ENCODE measurements at places on chromosomes 4 and X.

DNA sequence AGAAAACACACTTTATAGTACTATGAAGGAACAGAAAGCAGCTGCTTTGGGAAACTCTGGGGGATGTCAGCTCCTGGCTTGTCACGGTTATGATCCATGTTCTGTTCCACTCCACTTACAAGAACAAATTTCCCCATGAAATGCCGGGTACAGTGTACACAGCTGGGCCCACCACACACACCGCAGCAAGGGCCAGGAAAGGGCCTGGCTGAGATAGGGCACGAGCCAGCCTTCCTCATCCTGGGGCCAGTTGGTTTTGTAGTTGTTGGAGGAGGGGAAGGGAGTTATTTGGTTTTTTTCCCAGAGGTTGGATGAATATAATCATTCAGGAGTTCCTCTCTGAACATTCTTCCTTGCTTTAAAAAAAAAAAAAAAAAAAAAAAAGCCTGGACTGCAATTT lies 56.8 kb downstream of the SEPSECS start:
- no peak for DNase-seq

GRCh38 chr4:14924076-14924811 lies 78.0 kb upstream of the CPEB2 start:
- DNase-seq, result no peak

DNA sequence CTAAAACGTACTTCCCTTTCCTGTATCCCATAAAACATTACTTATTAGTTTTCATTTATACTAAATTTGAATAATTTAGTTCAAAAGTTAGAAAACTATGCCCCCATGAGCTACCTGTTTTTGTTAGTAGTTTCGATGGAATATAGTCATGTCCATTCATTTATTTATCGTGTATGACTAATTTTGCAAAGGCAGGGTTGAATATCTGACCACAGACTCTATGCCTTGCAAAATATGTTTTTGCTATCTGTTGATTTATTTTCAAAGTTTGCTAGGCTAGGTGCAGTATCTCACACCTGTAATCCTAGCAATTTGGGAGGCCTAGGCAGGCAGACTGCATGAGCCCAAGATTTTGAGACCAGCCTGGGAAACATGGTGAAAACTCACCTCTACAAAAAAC lies 78.4 kb downstream of the PDS5A start:
- no peak for DNase-seq

DNA sequence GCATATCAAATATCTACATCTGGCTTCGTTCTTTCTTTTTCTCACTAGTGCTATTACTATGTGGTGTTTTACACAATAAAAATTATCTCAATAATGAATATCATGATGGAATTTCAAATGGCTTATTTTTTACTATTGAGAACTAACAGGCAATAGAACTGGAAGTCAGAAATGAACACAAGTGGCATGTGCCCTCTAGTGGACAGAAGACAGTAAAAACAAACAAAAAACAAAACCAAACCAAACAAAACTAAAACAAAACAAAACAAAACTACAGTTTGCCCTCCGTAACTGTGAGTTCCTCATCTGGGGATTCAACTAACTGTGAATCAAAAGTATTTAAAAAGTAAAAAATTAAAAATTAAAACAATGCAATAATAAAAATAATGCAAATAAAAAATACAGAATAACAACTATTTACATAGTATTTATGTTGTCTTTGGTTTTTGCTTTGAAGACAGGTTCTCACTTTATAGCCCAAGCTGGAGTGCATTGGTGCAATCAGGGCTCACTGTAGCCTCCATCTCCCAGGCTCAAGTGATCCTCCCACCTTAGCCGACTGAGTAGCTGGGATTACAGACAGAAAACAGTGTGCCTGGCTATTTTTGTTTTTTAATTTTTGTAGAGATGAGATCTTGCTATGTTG lies 195.6 kb upstream of the TACR3 start:
- DNase-seq, result no peak

DNA sequence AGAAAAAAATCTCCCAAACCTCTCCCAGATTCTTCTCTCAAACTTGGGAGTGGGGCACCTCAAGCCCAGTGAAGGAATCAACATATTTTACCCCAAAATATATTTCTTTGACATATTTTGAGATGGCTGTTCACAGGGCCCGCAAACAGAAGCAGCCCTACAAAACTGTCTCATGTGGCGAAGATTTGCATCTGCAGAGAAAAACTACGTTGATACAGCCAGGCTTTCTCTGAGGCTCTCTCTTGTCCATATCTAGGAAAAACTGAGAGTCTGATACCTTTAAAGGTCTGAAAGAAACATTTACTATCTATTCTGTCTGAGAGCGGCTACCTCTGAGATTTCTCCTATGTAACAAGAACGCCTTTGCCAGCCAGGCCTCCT lies 23.3 kb upstream of the TMSB4X start:
- DNase-seq, result no peak

GRCh38 chrX:153414856-153415510 lies 3.7 kb downstream of the ZFP92 start:
- no peak for DNase-seq

- DNase-seq, result no peak
Measured at GRCh38 chr4:3266076-3266475, 17.1 kb downstream of the MSANTD1 start.

DNA sequence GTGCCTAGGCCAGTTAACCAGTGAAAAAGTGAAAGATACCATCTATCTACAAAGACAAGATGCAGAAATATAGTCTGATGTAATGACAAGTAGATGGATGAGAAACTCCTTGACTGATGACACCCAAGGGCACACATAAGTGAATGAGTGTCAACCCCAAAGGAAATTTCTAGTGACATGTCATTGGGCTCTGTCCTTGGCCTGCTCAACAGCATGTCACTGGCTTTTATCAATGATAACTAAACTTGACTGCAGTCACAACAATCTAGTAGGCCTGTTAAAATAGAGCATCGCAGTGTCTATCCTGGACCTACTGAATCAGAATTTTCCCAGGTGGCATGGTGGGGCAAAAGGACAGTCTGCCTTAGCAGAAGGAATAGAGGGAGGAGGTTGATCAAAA lies 155.8 kb downstream of the TSPAN5 start:
- DNase-seq, result no peak

GRCh38 chr4:96767815-96768480 lies 928.1 kb downstream of the PDHA2 start:
- DNase-seq, result no peak

DNA sequence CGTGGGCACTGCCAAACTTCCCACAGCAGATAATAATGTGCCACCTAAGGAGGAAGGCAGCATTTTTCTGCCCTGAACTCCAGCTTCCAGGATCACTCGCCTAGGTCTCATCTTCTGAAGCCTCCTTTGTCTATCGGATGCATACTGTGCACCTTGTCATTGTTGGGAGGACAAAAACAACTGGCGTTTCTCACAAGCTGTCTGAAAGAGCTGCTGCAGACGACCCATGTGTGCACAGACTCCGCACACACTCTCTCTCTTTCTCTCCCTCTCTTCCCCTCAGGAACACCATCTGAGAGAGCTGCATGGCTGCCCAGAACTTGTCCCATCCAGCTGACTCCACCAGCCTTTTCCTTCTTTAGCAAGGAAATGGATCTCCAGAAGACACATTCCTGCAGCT lies 83.0 kb downstream of the MAML3 start:
- no peak for DNase-seq

GRCh38 chr4:8742546-8742945 lies 129.1 kb downstream of the HMX1 start:
- no peak for DNase-seq

GRCh38 chr4:140931911-140932310 lies 175.7 kb upstream of the TBC1D9 start:
- no peak for DNase-seq

- no peak for DNase-seq
Measured at GRCh38 chr4:111215755-111216154, 592.9 kb upstream of the PITX2 start.

DNA sequence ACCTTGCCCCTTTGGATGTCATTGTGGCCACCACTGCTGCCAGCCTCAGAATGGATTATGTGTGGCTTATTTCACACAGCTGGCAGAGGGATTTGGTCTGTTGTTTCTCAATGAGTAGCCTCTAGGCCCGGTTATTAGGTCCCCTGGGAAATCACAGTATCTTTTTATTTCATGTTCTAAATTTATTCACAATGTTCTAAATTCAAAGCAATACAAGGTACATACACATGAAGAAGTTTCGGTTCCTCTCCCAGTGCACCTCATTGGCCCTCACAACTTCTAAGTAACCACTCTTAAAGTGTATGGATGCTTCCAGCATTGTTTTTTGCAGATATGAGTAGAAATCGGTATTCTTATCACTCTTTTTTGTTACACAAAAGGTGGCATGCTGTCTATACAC lies 262.7 kb downstream of the RCHY1 start:
- DNase-seq, result no peak

GRCh38 chr4:56134266-56134665 lies 185.5 kb downstream of the CEP135 start:
- DNase-seq, result no peak

DNA sequence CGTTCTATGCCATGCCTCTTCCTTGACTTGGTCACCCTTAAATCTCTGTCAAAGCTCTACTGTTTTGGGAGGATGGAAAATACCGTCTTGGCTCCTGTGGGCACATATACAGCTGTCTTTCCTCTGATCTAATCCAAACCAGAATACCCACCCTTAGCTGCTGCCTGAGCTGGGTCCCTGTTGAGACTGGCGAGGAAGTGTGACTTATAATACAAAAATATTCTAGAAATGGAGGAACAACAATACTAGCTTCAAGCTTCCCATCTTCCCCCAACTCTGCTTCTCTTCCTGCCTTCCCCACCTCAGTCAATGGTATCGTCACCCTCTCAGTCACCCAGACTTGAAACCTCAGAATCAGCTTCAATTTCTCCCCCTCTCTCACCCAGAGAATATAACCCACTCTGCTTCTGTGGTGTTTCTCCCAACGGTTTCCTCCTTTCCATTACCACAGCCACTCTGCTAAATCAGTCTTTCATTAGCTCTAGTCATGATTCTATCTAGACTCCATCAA lies 599 bp upstream of the IL2RG start:
- DNase-seq, result no peak

DNA sequence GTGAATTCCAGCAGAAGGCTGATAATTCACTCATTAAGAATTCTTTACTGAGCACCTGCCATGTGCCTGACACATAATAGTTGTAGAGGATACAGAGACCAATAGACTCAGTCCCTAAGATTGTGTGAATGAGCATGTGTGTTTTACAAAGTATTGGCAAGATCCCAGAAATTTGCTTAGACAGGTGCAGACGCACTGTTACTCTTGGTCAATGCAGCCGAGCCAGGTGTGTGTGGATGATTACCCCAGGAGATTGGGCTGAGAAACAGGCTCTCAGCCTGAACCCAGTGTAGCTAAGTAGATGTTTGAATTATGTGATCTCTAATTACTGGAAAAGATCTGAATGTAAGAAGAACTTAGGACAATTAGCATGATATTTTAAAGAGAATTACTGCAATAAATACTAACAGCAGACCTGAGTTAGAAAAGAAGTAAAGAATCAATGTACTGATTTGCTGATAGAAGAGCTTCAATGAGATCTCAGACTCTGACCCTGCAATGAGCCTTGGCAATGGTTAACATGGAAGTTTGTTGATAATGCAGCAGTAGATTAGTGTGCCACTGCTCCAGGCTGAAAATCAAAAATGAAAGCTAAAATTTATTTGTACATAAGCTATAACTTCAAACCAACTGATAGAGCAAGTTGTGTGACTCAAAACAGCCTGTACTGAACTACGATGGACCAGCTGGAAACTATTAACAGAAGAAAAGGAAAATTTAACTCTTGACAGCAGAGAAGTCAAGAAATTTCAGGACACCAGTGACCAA lies 32.2 kb upstream of the NDST4 start:
- no peak for DNase-seq

DNA sequence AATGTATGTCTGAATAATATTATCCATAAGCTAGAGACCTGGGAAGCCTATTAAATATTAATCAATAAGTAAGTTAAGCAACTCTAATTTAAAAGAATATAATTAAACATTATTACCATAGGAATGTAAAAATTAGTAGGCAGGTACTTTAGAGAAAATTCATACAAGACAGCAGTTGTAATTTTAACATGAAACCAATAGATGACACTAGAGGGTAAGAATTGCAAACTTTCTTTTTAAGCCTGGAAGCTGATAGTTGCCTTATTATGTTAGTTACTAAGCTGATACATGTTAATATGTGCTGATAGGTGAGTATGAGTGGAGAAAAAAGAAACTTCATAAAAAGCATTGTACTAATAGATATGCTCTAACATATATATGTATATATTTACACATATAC lies 1157.4 kb downstream of the FAM133A start:
- no peak for DNase-seq

- DNase-seq, result no peak
Measured at GRCh38 chrX:126339928-126340327, 173.8 kb upstream of the DCAF12L2 start.

GRCh38 chr4:68576272-68577125 lies at the start of gene UGT2B17:
Gene UGT2B17 (minus strand): TSS chr4:68576322. CDS start chr4:68568484, 7,838 bp downstream.
- no peak for DNase-seq

DNA sequence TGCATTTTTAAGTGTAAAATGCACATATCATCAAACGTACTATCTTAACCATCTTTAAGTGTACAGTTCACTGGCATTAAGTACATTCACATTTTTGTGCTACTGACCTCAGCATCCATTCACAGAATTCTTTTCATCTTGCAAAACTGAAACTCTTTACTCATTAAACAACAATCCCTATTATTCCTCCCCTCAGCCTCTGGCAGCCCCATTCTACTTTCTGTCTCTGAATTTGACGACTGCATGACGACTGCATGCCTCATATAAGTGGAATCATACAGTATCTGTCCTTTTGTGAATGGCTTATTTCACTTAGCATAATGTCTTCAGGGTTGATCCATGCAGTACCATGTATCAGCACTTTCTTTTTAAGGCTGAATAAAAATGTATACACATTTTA lies 38.7 kb downstream of the CNKSR2 start:
- DNase-seq, result no peak

- DNase-seq, result no peak
Measured at GRCh38 chr4:175127314-175127713, 209.2 kb downstream of the ADAM29 start.

DNA sequence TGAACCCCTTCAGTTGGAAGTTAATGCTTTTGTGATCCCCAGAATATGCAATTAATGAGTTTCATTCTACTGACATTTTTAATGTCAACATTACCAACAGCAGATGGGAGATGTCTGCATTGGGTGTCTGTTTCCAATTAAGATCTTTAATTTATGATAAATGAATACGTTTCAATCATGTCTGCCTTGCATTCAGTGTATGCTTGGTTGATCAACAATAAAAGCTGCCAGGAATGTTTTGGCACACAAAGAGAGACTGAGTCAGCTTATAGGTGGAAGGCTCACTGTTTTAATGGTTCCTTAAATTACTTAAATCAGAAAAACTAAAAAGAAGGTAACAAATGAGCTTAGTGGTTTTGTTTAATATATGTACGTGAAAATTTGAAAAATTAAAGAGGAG lies 359.9 kb upstream of the CNKSR2 start:
- DNase-seq, result no peak

GRCh38 chr4:137422666-137423065 lies 109.6 kb downstream of the PCDH18 start:
- no peak for DNase-seq

DNA sequence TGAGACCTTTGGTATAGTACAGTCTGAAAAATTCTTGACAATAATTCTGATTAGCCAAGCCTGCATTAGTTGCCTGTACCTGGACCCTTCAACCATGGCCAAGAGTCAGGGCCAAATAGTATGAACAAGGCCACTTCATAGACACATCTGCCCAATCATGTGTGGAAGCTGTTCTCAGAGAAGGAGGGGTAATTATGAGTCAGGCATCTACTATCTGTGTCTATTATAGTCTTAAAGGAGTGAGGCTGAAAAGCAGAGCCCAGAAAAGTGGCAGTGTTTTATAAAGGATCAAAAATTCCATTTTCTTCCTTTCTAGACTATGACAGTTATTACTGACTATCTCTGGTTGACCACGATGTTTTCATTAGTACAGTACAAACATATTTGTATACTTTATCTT lies 5.0 kb upstream of the ADGRL3 start:
- no peak for DNase-seq

Data from anterior cingulate cortex (tissue), 58 donors.